ENCODE measurements at places on chromosomes 11 and 22. TPM values are rescaled to one million over a fixed set of nuclear protein-coding genes. Genes with fewer than 3 reads are reported as not detected.
A peak's percentile ranks its signal among the peaks of the same experiment; 100 is the strongest.

- H3K27ac ChIP-seq: no peak overlapping the region
- no peak overlapping the region for H3K4me3 ChIP-seq
- no peaks in the 10 kb centered on the region for H3K4me1 ChIP-seq
- no peaks in the 10 kb centered on the region for H3K36me3 ChIP-seq
Observed at GRCh38 chr22:41038732-41039131, 53.7 kb upstream of the EP300 start.

GRCh38 chr11:128783513-128783912 lies 83.6 kb downstream of the KCNJ1 start:
- no peaks in the 10 kb centered on the region for H3K4me1 ChIP-seq
- peaks cover 85% of the 10 kb centered on the region for H3K36me3 ChIP-seq
- no peak overlapping the region for H3K4me3 ChIP-seq
- DNase-seq: no peak
- H3K27ac ChIP-seq: peak overlapping the region; percentile 69

GRCh38 chr11:59756558-59756840 lies 1.3 kb downstream of the STX3 start:
- H3K27ac ChIP-seq: peak overlapping the region; percentile 59
- H3K4me1 ChIP-seq: peaks cover 28% of the 10 kb centered on the region
- DNase-seq: no peak
- peak overlapping the region; percentile 86 for H3K4me3 ChIP-seq
- H3K36me3 ChIP-seq: peaks cover 3% of the 10 kb centered on the region
- H3K27me3 ChIP-seq: no peaks in the 10 kb centered on the region

- H3K27ac ChIP-seq: no peak overlapping the region
- no peak for DNase-seq
- H3K36me3 ChIP-seq: peaks cover 61% of the 10 kb centered on the region
- peaks cover 46% of the 10 kb centered on the region for H3K4me1 ChIP-seq
- H3K27me3 ChIP-seq: no peaks in the 10 kb centered on the region
- no peak overlapping the region for H3K4me3 ChIP-seq
Observed at GRCh38 chr11:118406599-118407166, 5.3 kb downstream of the ATP5MG start.

GRCh38 chr11:48034926-48035871 lies 54.8 kb downstream of the PTPRJ start:
- H3K27me3 ChIP-seq: no peaks in the 10 kb centered on the region
- no peak overlapping the region for H3K27ac ChIP-seq
- peaks cover 68% of the 10 kb centered on the region for H3K4me1 ChIP-seq
- no peak overlapping the region for H3K4me3 ChIP-seq

GRCh38 chr11:44268614-44269080 lies 41.3 kb downstream of the ALX4 start:
- no peak overlapping the region for H3K27ac ChIP-seq
- no peak for DNase-seq
- no peaks in the 10 kb centered on the region for H3K4me1 ChIP-seq
- H3K4me3 ChIP-seq: no peak overlapping the region

DNA sequence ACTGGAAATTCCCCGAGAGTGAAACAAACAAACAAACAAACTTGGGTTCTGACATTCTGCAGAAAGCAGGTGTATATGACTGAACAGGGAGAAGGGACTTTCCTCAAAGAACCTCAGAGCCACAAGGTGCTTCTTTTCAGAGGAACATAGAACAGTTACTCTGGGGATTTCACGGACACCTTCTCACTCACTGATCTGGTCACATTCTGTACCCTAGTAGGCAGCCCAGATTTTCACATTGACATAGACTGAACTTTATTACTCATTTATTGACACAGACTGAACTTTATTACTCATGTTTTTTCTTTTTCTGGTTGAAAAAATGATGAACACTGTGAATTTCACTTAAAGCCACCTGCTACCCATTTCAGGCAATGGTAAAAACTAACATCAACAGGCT lies 263.0 kb downstream of the OPCML start:
- no peaks in the 10 kb centered on the region for H3K36me3 ChIP-seq
- H3K4me3 ChIP-seq: no peak overlapping the region
- no peak for DNase-seq
- H3K27ac ChIP-seq: no peak overlapping the region
- no peaks in the 10 kb centered on the region for H3K27me3 ChIP-seq

- H3K4me3 ChIP-seq: no peak overlapping the region
- no peaks in the 10 kb centered on the region for H3K36me3 ChIP-seq
- DNase-seq: no peak
Observed at GRCh38 chr22:49107561-49107960, 720.1 kb downstream of the BRD1 start.

- DNase-seq: no peak
- H3K4me3 ChIP-seq: no peak overlapping the region
- H3K4me1 ChIP-seq: no peaks in the 10 kb centered on the region
- H3K36me3 ChIP-seq: no peaks in the 10 kb centered on the region
- H3K27ac ChIP-seq: no peak overlapping the region
Observed at GRCh38 chr11:106193956-106194355, 116.5 kb downstream of the AASDHPPT start.

- no peak for DNase-seq
- no peaks in the 10 kb centered on the region for H3K36me3 ChIP-seq
- no peak overlapping the region for H3K4me3 ChIP-seq
- no peaks in the 10 kb centered on the region for H3K27me3 ChIP-seq
- H3K4me1 ChIP-seq: no peaks in the 10 kb centered on the region
Observed at GRCh38 chr11:127639916-127640315, 639.3 kb upstream of the KIRREL3 start.

GRCh38 chr11:80955588-80955987 lies 1514.8 kb upstream of the TENM4 start:
- no peaks in the 10 kb centered on the region for H3K36me3 ChIP-seq
- no peak overlapping the region for H3K27ac ChIP-seq
- H3K4me1 ChIP-seq: no peaks in the 10 kb centered on the region
- no peak overlapping the region for H3K4me3 ChIP-seq
- no peak for DNase-seq

DNA sequence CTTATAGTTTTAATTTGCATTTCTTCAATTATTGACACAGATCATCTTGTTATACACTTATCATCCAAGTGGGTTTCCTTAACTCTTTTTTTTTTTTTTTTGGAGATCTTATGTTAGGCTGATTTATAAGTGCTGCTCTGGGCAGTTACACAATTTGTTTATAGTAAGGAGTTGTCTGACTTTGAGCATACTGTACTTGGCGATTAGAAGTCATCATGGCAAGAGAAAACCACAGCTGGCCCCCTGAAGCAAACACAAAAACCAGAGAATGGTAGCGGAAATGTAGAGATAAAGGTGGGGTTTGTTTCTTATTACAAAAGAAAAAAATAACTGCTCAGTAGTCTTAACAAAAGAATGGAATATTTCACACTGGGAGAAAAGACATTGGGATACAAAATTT lies 292.6 kb downstream of the SWAP70 start:
- H3K4me1 ChIP-seq: no peaks in the 10 kb centered on the region
- H3K36me3 ChIP-seq: peaks cover 2% of the 10 kb centered on the region
- DNase-seq: no peak
- H3K27me3 ChIP-seq: no peaks in the 10 kb centered on the region
- no peak overlapping the region for H3K4me3 ChIP-seq

DNA sequence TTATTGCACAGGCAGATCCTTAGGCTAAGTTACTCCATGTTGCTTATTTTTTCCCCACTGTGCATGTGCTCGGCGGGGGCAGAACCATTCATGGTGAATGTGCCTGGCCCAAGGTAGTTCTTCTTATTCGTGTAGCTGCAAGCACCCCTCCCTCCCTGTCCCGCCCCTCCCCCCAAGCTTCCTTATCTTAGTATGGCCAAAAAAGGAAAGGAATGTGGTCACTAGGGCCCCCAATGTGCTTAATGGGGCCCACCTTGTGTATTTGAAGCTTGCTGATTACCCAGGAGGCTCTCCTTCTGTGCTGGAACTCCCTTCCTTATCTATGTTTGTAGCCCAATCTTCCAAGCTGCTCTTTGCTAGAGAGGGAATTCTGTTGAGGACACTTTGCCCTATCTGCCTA lies 1259.7 kb upstream of the RAG2 start:
- no peaks in the 10 kb centered on the region for H3K36me3 ChIP-seq
- no peak overlapping the region for H3K27ac ChIP-seq
- no peak for DNase-seq
- no peaks in the 10 kb centered on the region for H3K27me3 ChIP-seq

DNA sequence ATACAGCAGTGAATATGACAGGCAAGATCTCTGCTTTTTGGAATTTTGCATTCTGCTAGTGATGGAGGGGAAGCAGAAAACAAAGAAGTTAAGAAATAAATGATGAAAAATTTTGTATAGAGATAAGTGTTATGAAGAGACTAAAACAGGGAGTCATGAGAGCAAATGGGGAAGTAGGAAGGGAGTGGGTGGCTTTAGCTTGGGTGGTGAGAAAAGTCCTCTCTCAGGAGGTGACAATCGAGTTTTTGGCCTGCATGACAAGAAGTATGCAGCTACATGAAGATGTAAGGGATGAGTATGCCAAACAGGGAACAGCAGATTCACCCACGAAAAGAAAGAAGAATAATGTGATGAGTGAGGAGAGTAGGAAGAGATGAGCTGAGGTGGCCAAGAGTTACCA lies 80.7 kb upstream of the MPPED2 start:
- H3K4me1 ChIP-seq: no peaks in the 10 kb centered on the region
- no peaks in the 10 kb centered on the region for H3K36me3 ChIP-seq
- no peak for DNase-seq
- H3K4me3 ChIP-seq: no peak overlapping the region
- no peak overlapping the region for H3K27ac ChIP-seq
- no peaks in the 10 kb centered on the region for H3K27me3 ChIP-seq

GRCh38 chr22:45867118-45867905 lies 109.7 kb downstream of the WNT7B start:
- H3K27ac ChIP-seq: no peak overlapping the region
- no peaks in the 10 kb centered on the region for H3K36me3 ChIP-seq
- H3K4me3 ChIP-seq: no peak overlapping the region

GRCh38 chr22:19714312-19715187 lies at the start of gene SEPTIN5:
SEPTIN5 (plus strand) TSS chr22:19714503; CDS start chr22:19714589, 86 bp downstream.
- H3K27me3 ChIP-seq: peaks cover 24% of the 10 kb centered on the region
- H3K27ac ChIP-seq: no peak within 1 kb of the TSS
- peaks cover 11% of the 10 kb centered on the region for H3K4me1 ChIP-seq
- DNase-seq: no peak

DNA sequence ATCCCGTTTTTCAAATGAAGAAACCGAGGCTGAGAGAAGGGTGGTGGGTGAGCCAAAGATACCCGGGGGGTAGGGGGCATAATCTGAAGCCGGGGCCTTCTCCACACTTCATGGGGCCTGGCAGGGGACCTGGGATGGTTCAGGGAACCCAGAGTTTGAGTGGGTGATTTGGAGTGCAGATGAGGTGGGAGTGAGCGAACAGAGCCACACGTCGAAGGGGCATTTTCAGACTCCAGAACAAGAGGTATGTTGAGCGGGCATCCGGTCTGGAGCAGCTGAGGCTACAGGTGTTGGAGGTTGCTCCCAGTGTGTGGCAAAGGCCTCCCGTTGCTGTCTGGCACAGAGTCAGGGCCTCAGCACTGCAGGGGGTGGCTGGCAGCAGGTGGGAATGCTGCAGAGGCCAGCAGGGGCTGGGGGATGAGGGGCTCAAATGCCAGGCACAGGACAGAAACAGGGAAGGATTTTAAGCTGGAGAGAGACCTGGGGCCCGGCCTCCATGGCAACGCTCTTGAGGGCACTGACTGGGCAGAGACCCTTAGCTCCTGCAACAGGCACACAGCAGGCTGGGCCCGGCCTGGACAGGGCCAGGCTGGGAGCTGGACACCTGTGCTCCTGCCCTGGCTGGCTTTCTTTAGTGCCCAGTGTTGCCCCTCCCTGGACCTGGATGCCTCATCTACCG lies 46.2 kb downstream of the WNT11 start:
- H3K4me1 ChIP-seq: no peaks in the 10 kb centered on the region
- H3K27ac ChIP-seq: no peak overlapping the region
- no peak overlapping the region for H3K4me3 ChIP-seq
- no peak for DNase-seq

GRCh38 chr11:86476109-86476861 lies 101.6 kb downstream of the CCDC81 start:
- no peaks in the 10 kb centered on the region for H3K4me1 ChIP-seq
- no peak for DNase-seq
- no peaks in the 10 kb centered on the region for H3K27me3 ChIP-seq
- H3K36me3 ChIP-seq: no peaks in the 10 kb centered on the region
- no peak overlapping the region for H3K4me3 ChIP-seq

GRCh38 chr11:14045417-14045816 lies 82.9 kb downstream of the SPON1 start:
- DNase-seq: no peak
- H3K27me3 ChIP-seq: peaks cover 15% of the 10 kb centered on the region
- H3K27ac ChIP-seq: no peak overlapping the region
- H3K4me3 ChIP-seq: no peak overlapping the region
- H3K36me3 ChIP-seq: no peaks in the 10 kb centered on the region

DNA sequence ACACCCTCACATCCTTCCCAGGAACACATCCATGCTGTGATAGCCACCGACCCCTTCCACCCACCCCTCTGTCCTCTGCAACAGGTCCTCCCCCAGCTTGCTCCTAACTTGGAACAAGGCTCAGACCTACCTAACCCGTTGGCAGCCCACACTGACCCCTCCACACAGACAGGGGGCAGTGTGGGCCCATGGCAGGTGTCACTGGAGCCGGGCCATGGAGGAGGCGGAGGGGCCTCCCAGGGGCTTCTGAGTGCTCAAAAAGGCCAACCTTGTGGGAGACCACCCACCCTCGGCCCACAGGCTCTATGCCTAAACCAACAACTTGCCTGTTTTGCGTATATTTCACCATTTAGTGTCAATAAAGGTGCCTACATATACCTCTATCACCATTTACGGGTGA lies 57.0 kb downstream of the CERK start:
- H3K27me3 ChIP-seq: no peaks in the 10 kb centered on the region
- H3K4me3 ChIP-seq: no peak overlapping the region
- H3K27ac ChIP-seq: no peak overlapping the region
- peaks cover 29% of the 10 kb centered on the region for H3K4me1 ChIP-seq

DEUP1 gene
- not detected for total RNA-seq

TRIM49C gene
- total RNA-seq: not detected

TRAF6 gene
- 16.9 TPM for total RNA-seq

SOX10 gene
- total RNA-seq: not detected

OR51L1 gene
- not detected for total RNA-seq

GLYAT gene
- total RNA-seq: not detected

DGCR6 gene
- 0.35 TPM for total RNA-seq

KLHDC7B gene
- total RNA-seq: 4.9 TPM

LGALS12 gene
- total RNA-seq: not detected

SMC1B gene
- total RNA-seq: 0.13 TPM

Measured in activated B cell treated with CpG ODN at 0.5 μM for 24 hours (primary cell).